Lung (tissue), 17 donors: ENCODE measurements at places on chromosomes 11 and 22.

DNA sequence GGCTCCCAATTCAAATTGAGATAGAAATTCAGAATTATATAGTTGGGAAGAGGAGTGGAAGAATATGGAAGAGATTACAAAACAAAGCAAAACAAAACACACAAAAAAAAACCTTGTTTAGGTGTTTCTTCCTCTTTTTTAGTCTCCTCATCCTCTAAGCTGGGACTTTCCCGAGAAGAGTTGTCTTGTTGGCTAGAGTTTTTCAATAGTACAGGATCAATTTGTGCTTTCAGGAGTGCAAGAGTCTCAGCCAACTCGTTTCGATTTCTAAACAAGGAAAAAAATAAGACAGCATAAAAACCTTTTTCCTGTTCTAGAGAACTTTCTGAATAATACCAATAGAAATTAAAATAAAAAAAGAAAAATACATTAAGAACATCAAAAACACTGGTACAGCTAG, 87.8 kb upstream of the CLNS1A start:
- no peak for DNase-seq

DNA sequence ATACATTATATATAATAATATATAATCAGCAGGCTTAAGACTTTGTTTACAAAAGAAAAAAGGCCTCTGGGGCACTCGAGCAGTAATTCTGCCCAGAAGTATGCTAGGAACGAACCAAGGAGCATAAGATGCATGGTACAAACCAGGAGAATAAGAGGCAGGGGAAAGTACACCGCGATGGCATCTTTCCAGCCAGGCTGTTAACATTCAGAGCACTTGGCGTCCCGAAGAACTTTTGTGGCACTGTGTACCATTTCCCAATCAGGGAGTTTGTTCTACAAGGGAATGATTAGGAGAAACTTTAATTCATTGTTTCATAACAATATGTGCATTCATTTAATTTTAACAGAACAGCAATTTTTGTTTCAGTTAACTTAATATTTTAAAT, 125.1 kb downstream of the WT1 start:
- DNase-seq, result peak; percentile 46

GRCh38 chr11:122663056-122663740, 7.7 kb downstream of the UBASH3B start:
- DNase-seq, result no peak

GRCh38 chr11:98398508-98398907, 622.2 kb upstream of the CNTN5 start:
- DNase-seq, result no peak

- DNase-seq, result no peak
These were observed 25.9 kb upstream of the PDE2A start for GRCh38 chr11:72700146-72700545.

DNA sequence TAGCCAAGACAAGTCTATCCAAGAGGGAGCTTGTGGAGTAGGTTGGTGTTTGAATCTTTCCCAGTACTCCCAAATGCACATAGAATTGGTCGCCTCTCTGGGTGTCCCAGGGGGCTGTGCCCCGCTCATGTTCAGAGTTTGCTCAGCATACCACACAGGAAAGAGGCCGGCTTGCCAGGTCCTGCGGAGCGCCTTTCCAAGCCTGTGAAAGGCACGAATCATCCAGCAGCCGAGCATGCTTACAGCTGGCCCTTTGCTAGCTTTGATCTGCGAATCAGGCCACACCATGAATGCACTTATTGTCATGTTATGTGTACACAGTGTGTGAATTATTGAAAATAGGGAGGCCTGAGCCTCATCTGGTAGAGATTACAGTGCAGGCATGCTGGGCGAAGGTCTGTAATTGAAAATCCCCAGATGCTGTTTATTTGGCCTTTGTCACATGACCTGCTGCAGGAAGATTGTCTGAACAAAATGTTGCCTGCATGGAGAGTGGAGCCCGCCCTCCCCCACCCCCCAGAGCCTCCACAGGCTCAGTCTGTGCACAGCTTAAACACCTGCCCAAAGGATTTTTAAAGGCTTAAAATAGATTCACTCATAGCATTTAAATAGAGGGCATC, 163.3 kb upstream of the RASSF10 start:
- DNase-seq, result peak; percentile 84

DNA sequence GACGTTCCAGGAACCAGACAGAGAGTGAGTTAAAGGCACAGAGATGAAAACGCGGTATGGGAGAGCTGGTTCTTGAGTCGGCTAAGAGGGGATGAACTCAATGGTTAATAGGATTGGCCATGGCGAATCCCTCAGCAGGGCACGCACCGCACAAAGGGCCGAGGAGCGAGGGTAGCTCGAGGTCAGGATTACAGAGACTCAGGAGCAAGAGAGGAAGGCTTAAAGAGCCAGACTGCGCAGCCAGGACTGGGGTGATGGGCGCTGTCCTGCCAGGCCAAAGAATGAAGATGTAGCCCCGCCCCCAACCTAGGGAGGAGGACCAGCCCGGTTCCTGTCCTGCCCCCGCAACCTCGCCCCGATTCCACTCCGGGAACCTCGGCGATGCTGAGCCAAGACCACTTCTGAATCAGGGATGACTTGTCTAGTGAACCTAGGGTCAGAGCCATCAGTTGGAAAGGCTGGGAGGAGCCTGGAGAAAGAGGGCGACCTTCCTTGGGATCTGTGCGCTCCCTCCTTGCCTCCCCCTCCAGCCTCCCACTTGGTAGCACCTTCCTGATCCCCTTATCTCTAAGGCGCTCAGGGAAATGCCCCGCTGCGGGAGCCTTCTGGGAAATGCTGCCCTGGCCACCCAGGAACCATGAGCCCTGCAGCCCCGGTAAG, at the start of gene PLEKHB1:
Gene PLEKHB1, plus strand, starts transcription at position 610 of the 660 bp plus-strand sequence. Its CDS starts 28 bp downstream, at position 638.
- DNase-seq, result no peak

GRCh38 chr11:35116762-35117640, 22.0 kb upstream of the CD44 start:
- peak; percentile 72 for DNase-seq

- no peak for DNase-seq
These were observed 43.1 kb downstream of the ARL14EP start for GRCh38 chr11:30365793-30366517.

DNA sequence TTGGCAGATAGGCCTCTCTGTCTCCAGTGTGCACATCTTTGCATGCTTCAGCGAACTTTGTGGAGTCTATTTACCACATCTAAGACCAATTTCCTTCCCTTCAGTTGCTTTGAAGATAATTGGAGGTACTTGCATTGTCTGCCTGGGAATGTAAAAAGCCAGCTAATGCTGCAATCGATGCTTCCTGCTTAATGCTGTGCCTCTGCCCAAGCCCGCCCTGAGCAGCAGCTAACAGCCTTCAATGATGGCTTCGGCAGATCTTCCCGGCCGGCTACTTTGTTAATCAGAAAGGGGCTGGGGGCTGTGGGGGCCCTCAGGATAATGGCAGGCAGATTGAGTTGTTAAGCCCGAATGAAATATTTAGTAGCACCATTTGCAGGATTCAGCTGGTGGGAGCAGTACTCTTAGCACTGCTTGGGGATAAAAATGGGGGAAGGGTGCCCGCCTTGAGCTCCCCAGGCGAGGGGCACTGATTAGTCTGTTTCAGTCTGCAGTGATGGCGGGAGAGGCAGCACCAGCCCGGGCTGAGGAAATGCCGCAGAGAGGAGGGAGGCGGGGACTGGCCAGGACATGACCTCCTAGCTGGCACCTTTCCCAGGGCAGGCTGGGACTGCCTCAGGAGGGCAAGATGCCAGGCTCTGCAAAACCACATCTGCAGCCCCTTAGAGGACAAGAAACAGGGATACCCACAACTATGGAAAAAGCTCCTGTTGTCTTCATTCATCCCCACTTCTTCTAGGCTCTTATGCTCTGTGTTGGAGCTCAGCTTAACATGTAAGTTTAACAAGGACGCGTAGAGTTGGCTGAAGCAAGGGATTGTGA, 460.0 kb downstream of the BUD13 start:
- DNase-seq, result peak; percentile 93

- DNase-seq, result no peak
These were observed 209.2 kb upstream of the SORL1-AS1 start for GRCh38 chr11:121661880-121662486.

DNA sequence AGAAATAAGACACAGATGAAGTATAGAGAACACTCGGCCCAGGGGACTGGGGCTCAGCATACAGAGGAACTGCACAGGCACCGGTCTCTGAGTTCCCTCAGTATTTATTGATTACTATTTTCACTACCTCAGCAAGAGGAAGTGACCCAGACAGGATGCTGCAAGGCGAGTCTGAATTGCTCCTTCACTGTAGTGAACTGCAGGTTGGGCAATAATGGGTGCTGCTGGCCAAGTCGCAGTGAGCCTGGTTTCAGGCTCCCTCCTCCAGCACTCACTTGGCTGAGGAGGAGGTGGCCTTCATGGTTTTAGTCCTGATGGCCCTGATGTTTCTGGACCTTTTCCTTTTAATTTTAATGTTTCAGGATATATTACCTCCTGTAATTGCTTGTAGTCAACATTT, 10.4 kb downstream of the OR52K2 start:
- DNase-seq, result no peak

DNA sequence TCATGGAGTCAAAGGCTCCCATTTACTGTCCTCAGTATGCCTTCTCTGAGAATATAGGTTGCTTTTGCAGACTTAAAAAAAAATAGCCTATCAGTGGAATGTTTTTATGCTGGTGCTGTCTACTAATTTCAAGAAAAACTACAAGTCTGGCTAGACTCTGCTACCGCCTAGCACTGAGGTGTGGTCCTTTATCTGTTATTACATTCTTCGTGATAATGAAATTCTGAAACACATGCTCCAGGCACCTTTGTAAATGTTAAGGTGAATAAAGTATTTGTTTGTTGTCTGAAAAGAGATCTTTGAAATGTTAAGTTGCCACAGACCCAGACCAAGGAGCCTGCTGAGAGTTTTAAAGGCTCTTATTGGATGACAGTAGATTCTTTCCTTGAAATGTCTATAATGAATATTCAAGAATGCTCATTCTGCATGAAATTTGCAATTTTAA, 95.3 kb downstream of the DBX1 start:
- DNase-seq, result no peak

GRCh38 chr11:119828006-119828405, 99.0 kb upstream of the NECTIN1 start:
- no peak for DNase-seq

DNA sequence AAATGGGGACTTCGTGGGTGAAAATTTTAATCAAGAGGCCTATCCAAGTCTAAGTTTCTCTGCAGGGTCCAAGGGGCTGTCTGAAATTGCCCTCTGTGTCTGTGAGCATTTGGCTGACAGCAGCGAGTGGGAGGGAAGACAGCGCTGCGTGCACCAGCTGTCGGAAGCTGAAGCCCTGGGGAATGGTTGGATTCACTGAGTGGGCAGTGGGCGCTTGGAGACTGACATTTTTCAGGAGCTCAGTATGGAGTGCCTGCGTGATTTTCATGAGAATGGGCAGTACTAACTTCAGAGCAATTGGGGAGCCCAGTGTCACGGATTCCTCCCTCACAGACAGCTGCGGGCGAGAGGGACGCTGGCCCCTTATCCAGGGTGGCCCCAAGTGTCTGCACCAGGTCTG, 388.8 kb upstream of the B3GAT1 start:
- DNase-seq, result no peak

DNA sequence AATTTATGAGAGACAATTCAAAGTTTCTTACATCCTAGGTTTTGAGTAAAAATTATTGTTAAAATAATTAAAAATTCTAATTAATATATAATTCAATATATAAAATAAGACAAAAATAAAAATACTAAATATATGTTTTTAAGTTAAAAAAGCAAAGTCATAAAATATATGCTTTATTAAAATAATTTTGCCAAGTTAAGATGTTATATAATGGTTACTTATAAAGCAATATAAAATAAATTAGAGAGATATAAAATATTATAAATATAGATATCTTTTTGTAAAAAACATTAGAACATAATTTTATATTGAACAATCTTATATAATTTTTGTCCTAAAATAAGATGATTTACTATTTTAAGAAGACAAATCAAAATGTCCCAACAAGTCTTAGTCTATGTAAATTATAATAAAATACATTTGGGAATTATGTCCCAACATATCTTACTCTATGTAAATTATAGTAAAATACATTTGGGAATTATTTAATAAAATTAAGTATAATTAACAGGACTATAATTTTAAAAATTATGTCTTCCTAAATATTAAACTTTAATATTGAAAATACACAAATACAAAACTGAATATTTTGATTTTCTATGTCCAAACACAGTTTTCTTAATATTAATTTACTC, 67.7 kb upstream of the TOP3B start:
- DNase-seq, result no peak

GRCh38 chr11:131910523-131911387, 540.3 kb downstream of the NTM start:
- DNase-seq, result peak; percentile 67

DNA sequence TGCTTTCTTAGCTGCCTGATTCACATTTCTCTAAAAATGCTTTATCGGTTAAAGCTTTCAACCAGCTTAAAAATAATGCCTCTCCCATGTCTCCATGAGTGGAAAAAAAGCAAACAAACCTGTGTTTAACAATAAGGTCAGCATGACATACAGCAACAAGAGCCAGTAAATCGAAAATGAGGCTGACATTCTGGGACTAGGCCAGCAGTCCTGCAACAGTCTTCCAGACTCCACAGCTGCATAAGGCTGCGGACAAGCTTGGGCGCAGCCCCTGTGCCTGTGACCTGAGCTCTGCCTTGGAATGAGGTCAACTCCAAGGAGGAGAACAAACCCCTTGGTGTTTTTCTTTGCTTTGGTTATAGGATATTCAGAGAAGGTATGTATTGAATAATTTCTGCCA, 95.5 kb downstream of the PGR start:
- peak; percentile 67 for DNase-seq

GRCh38 chr11:129992161-129992944, 10.3 kb downstream of the PRDM10 start:
- DNase-seq, result peak; percentile 25

- peak; percentile 39 for DNase-seq
These were observed 37.9 kb downstream of the SWAP70 start for GRCh38 chr11:9701799-9702198.

DNA sequence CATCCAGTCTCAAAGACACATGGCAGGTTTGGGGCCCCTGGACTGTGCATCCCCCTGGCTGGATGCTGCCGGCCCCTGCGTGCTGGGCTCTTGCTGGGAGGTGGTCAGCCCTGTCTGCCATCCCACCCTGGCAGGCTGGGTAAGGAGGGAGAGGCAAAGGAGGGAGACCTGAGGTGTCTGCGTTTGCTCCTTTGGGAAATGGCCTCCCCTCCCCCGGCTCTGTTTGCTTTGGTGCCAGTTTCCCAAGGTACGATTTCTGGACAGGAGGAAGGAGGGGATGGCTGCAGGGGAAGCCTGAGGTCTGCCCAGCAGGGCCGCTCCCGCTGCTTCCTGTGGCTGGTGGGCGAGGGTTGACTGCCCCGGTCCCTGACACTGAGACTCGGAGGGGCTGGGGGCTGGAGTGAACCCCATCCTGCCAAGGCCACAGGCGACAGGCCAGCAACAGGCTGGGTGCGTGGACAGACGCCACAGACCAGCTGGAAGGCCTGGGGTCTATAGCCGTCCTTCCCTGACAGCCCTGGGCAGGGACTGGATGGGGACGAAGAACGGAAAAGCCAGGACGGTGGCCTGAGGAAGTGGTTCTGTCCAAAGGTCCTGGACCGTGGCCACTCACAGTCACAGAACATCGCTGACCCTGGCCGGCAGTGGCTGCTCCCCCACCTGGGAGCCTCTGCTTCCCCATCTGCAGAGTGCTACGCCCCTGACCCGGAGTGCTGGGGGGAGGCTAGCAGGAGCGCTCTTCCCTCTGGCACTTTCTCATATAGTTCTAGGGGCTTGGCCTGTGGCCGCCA, 38.0 kb downstream of the OSBPL5 start:
- peak; percentile 17 for DNase-seq
